ENCODE measurements at places on chromosomes 13 and 19.

DNA sequence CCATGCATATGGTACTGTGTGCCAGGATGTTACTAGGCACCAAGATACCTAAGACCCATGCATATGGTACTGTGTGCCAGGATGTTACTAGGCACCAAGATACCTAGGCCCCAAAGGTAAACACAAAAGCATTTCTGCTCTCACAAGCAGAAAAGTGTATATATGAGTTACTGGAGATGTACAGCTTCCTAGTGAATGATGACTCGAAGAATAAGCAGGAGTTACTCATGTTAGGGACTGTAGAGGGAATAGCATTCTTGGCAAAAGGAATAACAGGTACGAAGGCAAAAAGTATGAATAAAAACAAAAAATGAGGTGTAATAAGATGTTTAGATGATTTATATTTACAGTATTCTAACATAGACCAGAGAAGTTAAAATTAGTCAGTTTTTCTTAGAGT is 383.7 kb downstream of the DIAPH3 start:
- no peak for DNase-seq

DNA sequence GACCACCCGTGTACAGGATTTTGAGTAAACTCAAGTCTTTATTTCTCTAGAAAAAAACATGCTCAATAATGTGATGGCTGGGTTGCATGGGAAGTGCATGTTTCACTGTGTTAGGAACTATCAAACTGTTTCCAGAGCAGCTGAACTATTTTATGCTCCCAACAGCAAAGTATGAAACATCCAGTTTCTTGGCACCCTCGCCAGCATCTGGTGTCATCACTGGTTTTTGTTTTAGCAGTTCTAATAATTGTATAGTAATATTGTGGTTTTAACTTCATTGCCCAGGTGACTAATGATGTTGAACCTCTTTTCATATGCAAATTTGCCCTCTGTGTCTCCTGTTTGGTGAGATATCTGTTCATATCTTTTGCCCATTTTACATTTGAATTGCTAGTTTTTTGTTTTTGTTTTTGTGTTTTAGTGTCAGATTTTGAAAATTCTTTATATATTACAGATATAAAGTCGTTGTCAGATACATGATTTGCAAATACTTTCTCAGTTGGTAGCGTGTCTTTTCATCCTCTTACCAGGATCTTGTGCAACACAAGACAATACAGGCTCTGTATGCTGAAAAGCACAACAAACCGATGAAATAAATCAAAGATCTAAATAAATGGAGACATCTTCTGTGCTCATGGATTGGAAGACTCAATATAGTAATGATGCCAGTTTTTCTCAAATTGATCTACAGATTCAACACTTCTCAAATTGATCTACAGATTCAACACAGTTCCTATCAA is 87.8 kb downstream of the IPO5 start:
- DNase-seq = no peak

DNA sequence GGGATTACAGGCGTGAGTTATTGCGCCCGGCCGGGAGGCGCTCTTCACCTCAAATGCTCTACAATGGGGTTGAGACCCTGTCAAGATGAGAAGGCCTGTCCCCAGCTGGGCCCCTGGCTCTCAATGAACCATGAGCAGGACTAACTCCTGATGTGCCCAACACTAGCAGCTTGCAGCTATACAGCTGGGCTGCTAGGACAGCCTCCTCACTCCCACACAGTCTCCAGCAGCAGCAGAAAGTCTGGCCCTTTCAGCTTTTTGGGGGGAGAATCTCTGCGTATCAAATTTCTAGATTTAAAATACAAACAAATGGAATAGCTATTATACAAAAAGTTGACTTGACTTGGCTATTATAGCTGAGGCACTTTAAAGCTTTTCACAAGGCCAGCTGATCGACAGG is 30.2 kb downstream of the TMTC4 start:
- peak; percentile 30 for DNase-seq

GRCh38 chr13:34070544-34071303 is 252.8 kb downstream of the RFC3 start:
- DNase-seq = no peak

DNA sequence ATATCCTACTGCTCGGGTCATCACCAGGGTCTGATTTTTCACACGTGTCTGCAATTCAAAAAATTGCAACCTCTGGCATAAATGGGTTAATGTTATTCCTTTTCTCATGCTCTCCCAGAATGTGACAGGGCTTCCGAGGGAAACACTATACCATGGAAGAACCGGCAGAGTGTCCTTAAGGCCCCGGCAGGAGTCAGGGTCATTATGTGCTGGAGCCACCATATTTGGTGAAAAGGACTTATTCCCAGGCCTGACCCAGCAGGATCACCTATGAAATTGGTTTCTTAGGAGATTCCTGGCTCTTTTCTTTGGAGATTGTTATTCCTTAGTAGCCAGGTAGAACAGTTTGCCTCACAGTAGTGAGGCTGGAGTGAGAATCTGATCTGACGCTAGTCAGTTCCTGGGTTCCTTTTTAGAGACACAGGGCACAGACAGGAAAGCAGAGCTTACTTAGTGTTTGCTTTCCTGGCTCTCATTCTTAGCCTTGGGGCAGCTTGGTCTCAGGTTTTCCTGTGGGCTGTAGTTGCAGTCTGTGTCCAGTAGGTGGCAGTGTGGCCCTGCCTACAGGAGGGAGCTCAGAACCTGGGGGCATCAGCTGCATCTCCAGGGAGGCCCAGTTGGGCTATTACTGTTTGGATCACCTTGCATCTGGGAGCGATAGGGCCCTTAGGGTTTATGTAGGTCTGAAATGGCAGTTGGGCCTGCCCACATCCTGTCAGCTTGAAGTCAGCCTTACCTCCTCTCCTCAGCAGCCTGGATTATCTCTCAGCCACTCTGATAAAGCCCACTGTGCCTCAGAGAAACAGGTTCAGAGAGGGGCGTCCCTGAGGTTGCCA is 12.4 kb downstream of the SNRNP70 start:
- DNase-seq = peak; percentile 75

DNA sequence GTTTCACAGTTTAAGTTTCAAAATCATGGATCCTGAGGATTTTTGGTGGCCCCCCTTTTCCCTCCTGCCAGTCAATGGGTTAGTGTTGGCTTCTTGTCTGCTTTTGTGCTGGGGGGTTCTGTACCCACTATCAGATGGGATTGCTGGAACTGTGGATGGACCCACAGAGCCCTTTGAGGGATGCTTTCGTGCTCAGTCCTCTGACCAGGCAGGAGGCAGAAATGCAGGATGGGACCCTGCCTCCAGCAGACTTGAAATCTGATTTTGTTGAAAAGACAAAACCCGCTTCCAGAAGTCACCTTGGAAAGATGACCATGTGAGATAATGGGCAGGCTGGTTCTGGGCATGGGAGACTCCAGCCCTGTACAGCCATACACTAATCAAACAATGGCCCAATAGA is 408.9 kb downstream of the ZNF536 start:
- DNase-seq = no peak

DNA sequence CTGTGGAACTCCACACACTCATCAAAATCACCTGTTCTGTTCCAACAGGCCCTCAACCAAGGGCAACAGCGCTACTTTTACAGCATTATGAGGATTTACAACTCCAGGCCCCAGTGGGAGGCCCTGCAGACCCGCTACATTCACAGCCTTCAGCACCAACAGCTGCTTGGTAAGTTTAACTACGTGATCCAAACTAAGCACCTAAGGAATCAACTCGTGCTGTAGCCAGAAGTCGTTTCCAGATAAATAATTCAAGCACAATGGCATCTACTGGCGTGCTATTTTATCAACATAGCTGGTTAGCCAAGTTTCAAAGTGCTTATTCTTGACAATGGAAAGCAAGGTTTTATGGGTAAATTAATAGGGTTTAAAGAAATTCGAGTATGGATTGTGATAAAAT is 5.3 kb downstream of the FAM216B start:
- no peak for DNase-seq

DNA sequence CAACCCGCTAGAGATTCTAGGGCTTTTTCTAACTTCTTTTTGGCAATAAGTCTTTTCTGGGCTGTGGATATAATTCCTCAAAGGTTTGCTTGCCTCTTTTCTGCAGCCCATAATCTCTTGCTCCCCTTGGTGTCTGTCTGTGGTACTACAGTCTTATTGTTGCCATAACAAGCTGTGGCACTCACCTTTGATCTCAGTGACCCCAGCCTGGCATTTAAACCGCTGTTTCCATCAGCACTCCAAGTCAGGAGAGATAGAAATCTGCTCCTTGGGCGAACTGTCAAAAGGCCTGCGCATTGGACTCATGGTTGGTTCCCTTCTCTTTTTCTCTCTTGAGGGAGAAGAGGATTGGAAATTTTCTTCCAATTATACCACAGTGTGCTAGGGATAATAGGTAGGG is 14.5 kb upstream of the MPHOSPH8 start:
- no peak for DNase-seq

- no peak for DNase-seq
These were observed 59.6 kb downstream of the PDS5B start for GRCh38 chr13:32645854-32646253.

DNA sequence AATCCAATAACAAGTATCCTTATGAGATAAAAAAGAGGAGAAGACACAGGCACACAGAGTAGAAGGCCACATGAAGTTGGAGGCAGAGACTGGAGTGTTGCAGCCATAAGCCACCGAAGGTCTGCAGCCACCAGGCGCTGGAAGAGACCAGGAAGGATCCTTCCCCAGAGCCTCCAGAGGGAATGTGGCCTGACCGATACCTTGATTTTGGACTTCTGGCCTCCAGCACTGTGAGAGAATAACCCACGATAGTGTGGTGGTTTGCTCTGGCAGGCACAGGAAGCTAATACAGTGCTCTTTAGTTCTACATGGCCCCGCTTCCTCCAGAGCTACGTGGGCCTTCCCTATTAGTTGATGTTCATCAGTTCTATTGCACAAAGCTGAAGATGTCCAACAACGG is 15.3 kb upstream of the SULT2A1 start:
- no peak for DNase-seq

GRCh38 chr13:97844151-97844550 is 109.3 kb upstream of the IPO5 start:
- no peak for DNase-seq

DNA sequence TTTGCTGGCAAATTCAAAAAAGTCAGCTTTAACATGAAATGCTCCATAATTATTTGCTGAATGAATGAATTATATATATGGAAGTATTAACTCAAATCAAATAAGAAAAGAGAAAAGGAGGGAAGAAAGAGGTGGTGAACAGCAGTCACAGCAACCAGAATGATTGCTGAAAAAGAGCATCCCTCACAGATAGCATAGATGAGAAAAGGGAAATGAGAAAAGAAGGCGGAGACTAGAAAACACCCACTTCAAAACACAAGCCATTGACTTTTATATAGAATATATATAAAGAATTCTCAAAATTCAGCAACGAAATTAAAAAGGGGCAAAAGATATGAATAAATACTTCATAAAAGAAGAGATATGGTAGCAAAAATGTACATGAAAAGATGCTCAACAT is 75.2 kb downstream of the CAB39L start:
- DNase-seq = no peak

- no peak for DNase-seq
These were observed 416.4 kb downstream of the TSHZ3 start for GRCh38 chr19:30932854-30933253.

DNA sequence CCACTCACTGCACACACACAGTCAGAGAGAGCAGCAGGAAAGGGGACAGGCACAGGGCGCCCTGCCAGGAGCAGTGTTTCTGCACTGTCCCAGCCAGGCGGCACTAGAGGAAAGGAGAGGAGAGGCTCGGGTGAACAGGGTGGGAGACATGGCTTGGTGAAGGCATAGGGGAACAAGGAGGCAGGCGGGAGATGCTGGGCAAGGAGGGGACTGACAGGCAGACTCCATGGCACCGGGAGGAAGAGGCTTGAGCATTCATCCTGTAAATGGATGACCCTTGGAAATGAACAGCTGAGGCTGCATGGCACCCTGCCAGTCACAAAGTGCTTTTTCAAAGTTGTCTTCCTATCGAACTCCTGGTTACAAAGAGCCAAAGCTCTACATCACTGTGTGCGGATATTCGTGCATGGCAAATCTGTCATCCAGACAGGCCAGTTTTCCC is 22.4 kb downstream of the MED26 start:
- no peak for DNase-seq

- no peak for DNase-seq
These were observed 19.6 kb downstream of the ALG5 start for GRCh38 chr13:36979361-36980050.

- DNase-seq = no peak
These were observed 14.6 kb downstream of the CCDC122 start for GRCh38 chr13:43864921-43865320.

DNA sequence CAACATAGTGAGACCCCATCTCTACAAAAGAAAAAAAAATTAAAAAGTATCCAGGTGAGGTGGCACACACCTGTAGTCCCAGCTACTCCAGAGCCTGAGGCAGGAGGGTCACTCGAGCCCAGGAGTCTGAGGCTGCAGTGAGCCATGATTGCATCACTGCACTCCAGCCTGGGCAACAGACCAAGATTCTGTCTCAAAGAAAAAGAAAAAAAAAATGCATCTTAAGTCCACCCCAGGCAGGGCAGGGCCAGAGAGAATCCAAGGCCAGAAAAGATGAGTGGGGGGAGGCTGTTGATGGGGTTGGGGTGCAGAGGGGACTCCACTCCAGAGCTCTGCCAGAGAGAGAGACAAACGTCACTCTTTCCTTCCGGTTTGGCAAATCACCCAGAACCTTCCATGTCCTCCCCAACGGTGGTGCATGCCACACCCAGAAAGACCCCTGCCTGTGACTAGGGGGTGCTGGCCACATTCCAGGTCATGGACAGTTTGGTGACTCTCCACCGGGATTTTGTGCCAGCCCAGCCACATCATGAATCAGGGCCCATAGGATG is 431 bp downstream of the FUT3 start:
- no peak for DNase-seq

GRCh38 chr13:99796175-99796819 is 175.3 kb downstream of the ZIC5 start:
- DNase-seq = peak; percentile 59

GRCh38 chr13:28741084-28741491 is 22.3 kb upstream of the SLC46A3 start:
- no peak for DNase-seq

DNA sequence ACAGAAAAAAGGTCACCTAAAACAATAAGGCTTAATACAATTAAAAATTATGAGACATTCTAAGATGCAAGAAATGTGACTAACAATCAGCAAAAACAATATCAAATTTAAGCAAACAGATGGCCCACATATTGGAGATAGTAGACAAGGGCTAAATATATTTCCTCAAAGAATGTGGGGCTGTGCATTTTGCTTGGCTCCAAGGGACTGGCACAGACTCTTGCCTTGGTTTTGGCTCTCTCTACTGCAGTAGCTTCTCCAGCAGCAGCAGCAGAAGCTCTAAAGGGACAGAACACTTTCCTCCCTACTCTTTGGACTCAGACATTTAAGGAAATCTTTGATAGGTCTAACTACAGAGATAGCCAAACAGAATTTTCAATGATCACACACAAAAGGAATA is 38.2 kb upstream of the ZNF780A start:
- DNase-seq = no peak

GRCh38 chr13:76336889-76337844 is 549.0 kb downstream of the KCTD12 start:
- DNase-seq = no peak
